Substantia nigra (tissue), 51 donors: ENCODE measurements at places on chromosomes 4 and X.

- no peak for DNase-seq
Measured at GRCh38 chrX:55142206-55142918, 53.5 kb downstream of the PAGE2 start.

GRCh38 chr4:2790583-2791517 lies 2.0 kb upstream of the SH3BP2 start:
- no peak for DNase-seq

GRCh38 chr4:142044271-142044670 lies 407.9 kb downstream of the IL15 start:
- DNase-seq, result no peak

- DNase-seq, result no peak
Measured at GRCh38 chrX:132394591-132394990, 94.2 kb downstream of the MBNL3 start.

- DNase-seq, result no peak
Measured at GRCh38 chr4:57499786-57500185, 389.6 kb upstream of the IGFBP7 start.

- DNase-seq, result no peak
Measured at GRCh38 chrX:69136546-69137331, 28.5 kb downstream of the PJA1 start.

GRCh38 chrX:43557792-43558191 lies 98.3 kb upstream of the MAOA start:
- no peak for DNase-seq

DNA sequence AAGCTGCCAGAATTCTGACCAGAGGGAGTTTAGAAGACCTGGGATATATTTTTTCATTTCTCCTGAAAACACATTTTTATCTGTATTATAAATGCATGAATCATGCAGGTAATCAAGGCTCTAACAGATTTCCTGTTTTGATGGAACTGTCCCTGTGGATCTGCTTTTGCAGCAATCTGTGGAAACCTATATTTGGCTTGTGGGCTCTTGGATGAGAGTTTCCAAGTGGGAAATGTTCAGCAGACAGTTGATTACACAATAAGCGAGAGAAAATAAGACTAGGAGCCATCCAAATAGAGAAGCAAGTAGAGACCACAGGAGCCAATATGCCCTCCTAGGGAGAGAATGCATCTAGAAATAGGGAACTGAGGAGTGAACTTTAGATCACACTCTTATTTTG lies 105.0 kb downstream of the NDST3 start:
- no peak for DNase-seq

- no peak for DNase-seq
Measured at GRCh38 chr4:2729533-2729875, 26.6 kb downstream of the TNIP2 start.

- DNase-seq, result no peak
Measured at GRCh38 chrX:74344280-74344622, 40.3 kb downstream of the ZCCHC13 start.

GRCh38 chr4:56681853-56682525 lies 893 bp upstream of the HOPX start:
- no peak for DNase-seq

DNA sequence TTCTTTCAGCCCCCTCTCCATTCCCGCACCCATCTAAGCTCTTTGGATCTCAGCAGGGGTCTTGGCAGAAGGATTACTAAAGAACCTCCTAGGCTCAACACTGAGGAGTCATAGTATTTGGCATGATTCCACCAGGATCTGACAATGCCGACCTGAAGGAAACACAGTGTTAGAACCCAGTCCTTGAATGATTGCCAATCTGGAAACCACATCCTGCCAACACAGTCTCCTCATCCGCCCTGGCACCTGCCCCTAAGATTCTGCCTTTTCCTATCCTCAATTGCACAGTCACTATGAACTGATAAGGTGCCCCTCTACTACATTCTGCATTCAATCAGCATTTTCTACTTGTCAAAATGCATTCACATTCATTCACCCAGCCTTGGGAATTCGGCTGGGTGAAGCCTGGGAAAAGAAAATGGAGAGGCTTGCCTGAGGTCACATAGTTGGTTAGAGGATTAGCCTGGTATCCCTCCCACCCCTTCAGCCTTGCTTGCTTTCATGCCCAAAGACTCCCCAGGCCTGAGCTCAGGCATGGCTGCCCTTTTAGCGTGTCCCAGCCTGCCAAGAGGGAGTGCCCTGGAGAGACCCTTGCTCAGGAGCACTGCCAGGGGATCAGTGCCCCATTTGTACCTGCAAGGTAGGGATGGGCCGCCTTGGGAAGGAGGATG lies 2.2 kb upstream of the CLDN2 start:
- DNase-seq, result no peak

DNA sequence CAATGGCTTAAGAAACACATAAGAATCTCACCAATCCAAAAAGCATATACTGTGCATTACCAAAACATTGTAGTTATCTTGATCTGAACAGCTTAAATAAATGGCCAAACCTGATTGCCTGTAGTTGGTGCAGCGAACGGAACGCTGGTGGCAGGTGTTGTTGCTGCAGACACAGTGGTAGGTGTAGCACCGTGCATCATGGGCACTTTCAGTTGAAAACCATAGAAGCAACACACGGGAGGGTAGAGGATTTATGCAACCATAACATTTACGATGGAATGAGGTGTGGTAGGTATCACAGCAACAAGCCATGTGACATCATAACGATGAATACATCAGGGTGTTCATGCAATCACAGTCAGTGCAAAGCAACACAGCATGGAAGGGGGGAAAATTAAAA lies 106.8 kb downstream of the MBNL3 start:
- no peak for DNase-seq

- DNase-seq, result no peak
Measured at GRCh38 chr4:100290585-100290984, 100.3 kb upstream of the DDIT4L start.

- DNase-seq, result no peak
Measured at GRCh38 chr4:128600410-128600809, 209.1 kb upstream of the JADE1 start.

- no peak for DNase-seq
Measured at GRCh38 chr4:39936565-39937418, 40.9 kb downstream of the PDS5A start.

DNA sequence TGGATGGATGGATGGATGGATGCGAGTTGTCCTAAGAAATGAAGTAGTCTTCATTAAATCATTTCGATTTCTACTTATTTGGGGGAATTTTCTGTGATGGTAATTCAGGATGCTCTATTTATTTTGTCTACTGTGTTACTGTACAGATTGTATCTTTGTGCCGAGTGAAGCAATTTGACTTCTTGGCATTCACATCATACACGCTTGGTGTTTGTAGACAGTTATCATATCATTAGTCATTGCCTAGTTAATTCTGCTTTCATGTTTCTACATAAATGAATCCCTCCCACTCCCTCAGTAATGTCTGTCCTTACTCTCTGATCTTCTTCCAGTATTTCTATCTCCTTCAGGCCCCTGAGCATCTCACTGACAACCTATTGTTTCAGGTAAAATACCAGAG lies 64.0 kb downstream of the RASGEF1B start:
- no peak for DNase-seq

GRCh38 chr4:13988353-13989305 lies 361.1 kb upstream of the BOD1L1 start:
- DNase-seq, result no peak

DNA sequence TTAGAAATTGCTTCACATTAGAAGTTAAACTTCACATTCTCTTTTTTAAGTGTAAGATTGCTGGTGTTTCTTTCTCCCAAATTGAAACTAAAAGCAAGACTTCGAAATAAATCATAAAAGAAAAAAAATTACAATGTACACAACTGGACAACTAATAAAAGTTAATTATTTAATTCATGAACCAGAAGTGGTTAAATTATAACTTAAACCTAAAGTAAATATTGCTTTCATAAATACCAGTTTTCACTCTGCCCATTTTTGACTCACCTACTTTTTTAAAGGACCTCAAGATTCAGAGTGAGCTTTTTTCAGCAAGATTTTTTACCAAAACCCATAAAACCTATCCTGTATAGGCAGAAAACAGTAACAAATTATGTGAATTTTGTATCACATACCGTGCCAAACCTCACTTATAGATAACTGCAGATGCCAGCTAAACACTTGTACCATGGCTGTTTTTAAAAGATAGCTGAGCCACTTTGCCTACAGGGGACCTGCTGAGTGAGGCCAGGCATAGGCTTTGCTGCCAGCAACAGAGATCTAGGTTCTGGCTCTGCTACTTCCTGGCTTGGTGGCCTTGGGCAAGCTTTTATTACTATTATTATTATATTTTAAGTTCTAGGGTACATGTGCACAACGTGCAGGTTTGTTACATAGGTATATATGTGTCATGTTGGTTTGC lies 259.8 kb downstream of the NR3C2 start:
- no peak for DNase-seq

GRCh38 chrX:42175843-42176242 lies 252.5 kb upstream of the CASK start:
- no peak for DNase-seq

- DNase-seq, result no peak
Measured at GRCh38 chr4:117387072-117387471, 301.7 kb upstream of the TRAM1L1 start.

GRCh38 chr4:163090997-163091684 lies 75.5 kb downstream of the NAF1 start:
- no peak for DNase-seq
